Vein endothelial cell (primary cell): ENCODE measurements at places on chromosomes 6 and 20. TPM values are rescaled to one million over a fixed set of nuclear protein-coding genes. Genes with fewer than 3 reads are reported as not detected.

Gene RAB32
- total RNA-seq, result 79.6 and 86.6 TPM in 2 replicates

Gene EMILIN3
- total RNA-seq, result not detected in 2 replicates

Gene LPA
- total RNA-seq, result not detected in 2 replicates

Gene AFDN
- 113 and 142 TPM in 2 replicates for total RNA-seq

Gene ZSCAN12
- total RNA-seq, result 3.3 and 5.3 TPM in 2 replicates

Gene GPX5
- not detected in 2 replicates for total RNA-seq

Gene EFCAB8
- total RNA-seq, result under 0.01 TPM in 2 replicates

Gene GFOD1
- total RNA-seq, result 19.9 and 42.9 TPM in 2 replicates

Gene WFDC10B
- total RNA-seq, result not detected in 2 replicates

Gene SEL1L2
- not detected in 2 replicates for total RNA-seq

Gene MYH7B
- not detected in 2 replicates for total RNA-seq

Gene RWDD1
- total RNA-seq, result 27.8 and 40.6 TPM in 2 replicates

Gene PSORS1C1
- 4.0 and 8.5 TPM in 2 replicates for total RNA-seq
